IMR-90 (cell line): ENCODE measurements at places on chromosomes 3 and 15. TPM values are rescaled to one million over a fixed set of nuclear protein-coding genes. Genes with fewer than 3 reads are reported as not detected.

DNA sequence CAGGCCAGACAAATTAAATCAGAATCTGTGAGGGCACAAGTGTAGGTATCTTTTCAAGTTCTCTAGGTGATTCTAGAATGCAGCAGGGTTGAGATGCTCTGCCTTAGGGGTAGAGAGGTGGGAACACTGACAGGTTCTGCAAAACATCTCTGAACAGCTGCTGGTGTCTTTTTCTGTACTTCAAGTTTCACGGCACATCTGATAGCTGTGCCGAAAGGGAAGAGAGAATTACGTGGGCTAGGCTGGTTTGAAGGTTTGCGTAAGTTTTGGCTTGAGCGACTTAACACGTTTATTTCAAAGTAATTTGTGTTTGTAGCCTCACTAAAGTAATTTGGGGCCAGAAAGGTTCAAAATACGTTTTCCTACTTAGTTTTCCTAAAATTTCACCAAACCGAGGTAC lies 22.5 kb downstream of the PXK start:
- no peak for DNase-seq

PLSCR2 gene
- not detected in 2 replicates for polyA plus RNA-seq

GREM1 gene
- 852 and 1,130 TPM in 2 replicates for polyA plus RNA-seq

TOPAZ1 gene
- not detected in 2 replicates for polyA plus RNA-seq
